ENCODE measurements at places on chromosomes 2 and 18. TPM values are rescaled to one million over a fixed set of nuclear protein-coding genes. Genes with fewer than 3 reads are reported as not detected.

BMP10 gene
- polyA plus RNA-seq = not detected

RAMP1 gene
- 25.5 TPM for polyA plus RNA-seq

APOB gene
- not detected for polyA plus RNA-seq

BOLL gene
- not detected for polyA plus RNA-seq

AQP12B gene
- not detected for polyA plus RNA-seq

MOCOS gene
- not detected for polyA plus RNA-seq
